ENCODE measurements at places on chromosomes 3 and 15. TPM values are rescaled to one million over a fixed set of nuclear protein-coding genes. Genes with fewer than 3 reads are reported as not detected.

GRCh38 chr3:181362378-181362777, 349.3 kb upstream of the SOX2 start:
- peak; percentile 14 for DNase-seq

Gene RTP3
- not detected for polyA plus RNA-seq

Gene LRTM1
- polyA plus RNA-seq, result not detected

DNA sequence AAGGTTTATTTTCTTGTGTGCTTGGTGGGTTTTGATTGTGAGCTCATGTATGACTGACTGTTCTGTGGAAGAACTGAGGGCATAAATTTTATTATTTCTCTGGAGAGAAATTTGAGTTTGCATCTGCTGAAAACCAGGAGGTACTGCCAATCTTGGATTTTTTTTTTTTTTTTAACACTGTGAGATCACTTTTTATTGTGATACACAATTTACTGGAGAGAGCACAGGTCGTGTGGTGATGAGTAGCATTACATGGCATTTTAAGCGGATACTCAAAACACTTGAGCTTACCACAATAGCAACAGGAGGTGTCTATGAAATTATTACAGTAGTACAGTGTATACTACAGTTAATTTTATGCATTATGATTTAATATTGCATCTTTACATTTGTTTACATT, 237.4 kb downstream of the MFSD1 start:
- DNase-seq, result no peak

GRCh38 chr3:1616744-1617143, 481.9 kb upstream of the CNTN4 start:
- DNase-seq, result no peak

DNA sequence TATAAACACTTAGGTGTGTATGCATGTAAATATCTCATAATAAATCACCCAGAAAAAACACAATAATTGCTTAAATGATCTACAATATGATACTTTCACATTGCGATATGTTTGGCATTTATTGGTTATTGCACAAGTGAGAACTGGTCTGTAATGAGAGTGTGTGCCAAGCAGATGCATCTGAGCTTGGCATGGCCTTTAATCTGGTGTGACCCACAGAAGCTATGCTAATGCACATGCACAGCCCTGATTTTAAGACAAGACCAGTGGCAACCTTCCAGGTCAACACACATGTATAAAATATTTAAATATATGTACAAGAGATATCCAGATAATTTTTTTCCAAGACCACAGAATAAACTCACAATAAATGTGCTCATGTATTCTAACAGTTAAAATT, 42.7 kb downstream of the C2CD4A start:
- DNase-seq, result no peak

Gene MYL3
- 5,594 TPM for polyA plus RNA-seq

GRCh38 chr15:50320504-50320903, 34.5 kb downstream of the GABPB1 start:
- DNase-seq, result no peak

DNA sequence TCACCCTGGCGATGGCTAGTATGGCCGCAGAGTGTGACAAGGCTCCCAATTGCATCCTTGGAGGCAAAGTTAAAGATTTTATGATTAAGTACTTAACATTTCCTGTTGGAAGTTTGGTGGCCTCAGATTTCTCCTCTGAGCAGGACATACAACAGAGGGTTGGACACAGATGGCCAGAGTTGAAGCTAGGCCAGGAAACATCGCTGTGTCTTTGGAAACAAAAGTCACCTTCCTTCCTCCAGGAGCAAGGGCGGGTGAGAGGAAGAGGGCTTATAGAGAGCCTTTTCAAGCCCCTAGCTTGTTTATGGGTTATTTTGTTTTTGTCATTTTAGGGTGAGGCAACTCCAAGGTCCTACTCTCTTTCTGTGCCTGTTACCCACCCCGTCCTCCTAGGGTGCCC, 24.2 kb downstream of the SLC6A1 start:
- DNase-seq, result no peak

Gene FAM81A
- polyA plus RNA-seq, result 4.6 TPM

Gene MASP1
- polyA plus RNA-seq, result 84.1 TPM

Gene GOLGA8G
- not detected for polyA plus RNA-seq

Gene GXYLT2
- 3.4 TPM for polyA plus RNA-seq

- no peak for DNase-seq
Measured at GRCh38 chr15:44298878-44299277, 10.4 kb downstream of the GOLM2 start.

DNA sequence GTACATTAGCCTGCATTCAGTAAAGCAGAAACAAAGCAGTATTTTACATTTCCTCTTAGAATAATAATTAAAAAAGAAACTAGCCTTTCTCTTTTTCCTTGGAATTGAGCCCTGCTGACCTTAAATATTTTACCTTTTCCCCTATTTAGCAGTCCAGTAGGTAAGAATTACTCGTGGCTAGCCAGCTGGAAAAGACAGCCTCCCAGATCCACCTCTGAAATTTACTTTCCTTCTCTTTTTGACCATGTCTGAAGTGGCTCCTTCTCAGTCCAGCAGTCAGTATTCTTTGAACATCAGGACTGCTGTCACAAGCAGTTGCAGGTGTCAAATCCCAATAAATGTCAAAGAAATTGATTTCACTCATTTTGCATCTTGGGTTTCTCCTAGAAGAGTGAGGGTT, 311.5 kb upstream of the DCBLD2 start:
- DNase-seq, result no peak

GRCh38 chr3:113262304-113262665, 50.9 kb downstream of the BOC start:
- DNase-seq, result no peak

GRCh38 chr3:64318001-64318400, 92.7 kb upstream of the PRICKLE2 start:
- no peak for DNase-seq

- DNase-seq, result no peak
Measured at GRCh38 chr3:53196575-53197407, 35.8 kb downstream of the PRKCD start.

Gene PIERCE2
- 13.1 TPM for polyA plus RNA-seq

Gene CHRNA7
- polyA plus RNA-seq, result 0.98 TPM

Gene LYSMD4
- 9.7 TPM for polyA plus RNA-seq

DNA sequence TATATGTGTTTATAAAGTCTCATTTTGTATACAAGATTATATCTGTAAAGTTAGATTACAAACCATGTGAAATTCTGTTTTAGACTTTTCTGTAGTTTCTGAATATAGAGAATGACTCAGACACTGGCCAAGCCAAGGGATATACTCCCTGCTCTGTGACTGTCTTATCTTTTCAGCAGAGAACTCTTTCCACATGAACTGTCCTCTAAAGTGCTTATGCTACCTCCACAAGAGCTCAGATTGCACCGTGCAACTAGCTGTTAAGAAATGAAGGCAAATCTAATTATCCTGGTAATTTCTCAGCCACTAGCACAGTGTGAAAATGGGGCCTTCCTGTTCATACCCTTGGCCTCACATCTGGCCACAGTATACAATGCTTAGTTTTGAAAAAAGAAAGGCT, 44.3 kb upstream of the CPNE4 start:
- no peak for DNase-seq

GRCh38 chr15:25439369-25439836, 579 bp upstream of the UBE3A start:
- DNase-seq, result no peak

DNA sequence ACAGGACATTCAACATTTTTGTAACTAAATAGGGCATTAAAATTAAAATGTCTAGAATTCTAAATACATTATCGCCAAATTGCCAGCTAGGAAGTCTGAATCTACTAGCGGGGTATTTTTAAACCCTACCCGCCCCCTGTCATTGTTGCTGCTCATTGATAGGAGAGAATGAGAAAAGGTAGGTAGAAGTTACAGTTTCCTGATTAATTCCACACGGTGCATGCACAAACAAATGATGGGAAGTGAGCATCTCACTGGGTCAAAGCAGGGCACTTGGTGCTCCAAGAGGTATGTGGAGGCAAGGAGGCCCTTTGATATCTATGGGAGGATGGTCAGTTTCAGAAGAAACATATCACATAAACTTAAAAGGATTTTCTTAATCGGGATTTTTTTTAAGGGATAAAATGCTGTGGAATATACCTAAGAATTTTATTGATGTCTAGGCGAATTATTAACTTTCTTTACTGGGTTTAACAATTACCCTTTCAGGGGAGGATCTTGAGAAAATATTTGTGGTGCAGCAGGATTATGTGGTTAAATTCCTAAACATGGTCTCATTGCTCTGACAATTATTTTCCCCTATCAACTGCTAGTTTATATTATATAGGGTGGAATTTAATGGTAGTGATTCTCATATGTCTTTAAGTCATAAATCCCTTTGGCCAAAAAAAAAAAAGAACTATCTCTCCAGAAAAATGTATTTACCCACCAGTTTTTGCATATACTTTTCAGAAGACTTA, 236.0 kb upstream of the GOLGA6L4 start:
- no peak for DNase-seq

DNA sequence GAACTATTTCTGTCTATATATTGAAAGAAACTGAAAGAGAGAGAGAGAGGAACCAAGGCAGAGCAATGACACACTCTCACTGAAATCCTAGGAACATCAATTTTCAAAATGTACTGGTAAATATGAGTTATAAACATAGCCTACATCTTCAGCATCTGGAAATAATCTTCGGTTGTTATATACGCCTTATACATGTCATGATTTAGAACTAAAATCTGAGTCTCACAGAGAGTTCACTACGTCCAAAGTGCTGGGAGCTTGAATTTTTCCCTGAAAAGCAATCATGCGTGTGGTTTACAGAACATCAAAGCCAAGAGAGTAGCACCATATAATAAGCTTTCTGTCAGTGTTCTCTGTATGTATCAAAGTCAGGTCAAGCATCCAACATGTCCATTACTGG, 420.0 kb upstream of the CBLB start:
- no peak for DNase-seq

Gene SLC22A13
- polyA plus RNA-seq, result 0.07 TPM

DNA sequence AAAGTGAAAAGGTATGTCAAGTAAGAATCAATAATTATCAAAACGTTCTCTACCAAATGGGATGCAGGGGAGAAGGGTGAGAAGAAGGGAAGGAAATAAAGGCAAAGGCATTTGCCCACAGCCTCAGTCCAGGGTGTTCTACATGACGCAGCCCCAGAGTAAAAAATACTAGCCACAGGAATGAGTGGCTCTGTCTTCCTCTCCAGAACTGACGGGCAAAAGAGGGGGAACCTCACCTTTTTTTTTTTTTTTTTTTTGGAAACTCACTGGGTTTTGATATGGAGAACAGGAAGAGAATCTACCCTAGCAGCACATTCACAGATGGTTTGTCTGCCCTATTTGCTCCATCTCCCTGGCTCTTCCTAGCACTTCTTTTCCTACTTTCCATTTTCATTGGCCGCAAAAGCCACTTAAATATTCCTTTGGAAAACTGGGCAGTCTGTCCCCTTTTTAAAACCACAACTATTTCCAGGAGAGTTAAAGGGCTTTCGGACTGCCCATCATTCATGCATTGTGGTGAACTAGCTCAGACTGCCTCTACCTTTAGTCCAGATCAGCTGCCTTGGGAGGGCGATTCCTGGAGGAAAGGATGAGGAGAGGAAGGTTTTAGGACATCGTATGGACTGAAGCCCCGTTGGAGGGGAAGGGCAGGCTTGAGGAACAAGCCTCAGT, 28.2 kb downstream of the B3GNT5 start:
- DNase-seq, result no peak

Gene GOLGA8O
- 0.42 TPM for polyA plus RNA-seq

Gene PLCB2
- 3.5 TPM for polyA plus RNA-seq

DNA sequence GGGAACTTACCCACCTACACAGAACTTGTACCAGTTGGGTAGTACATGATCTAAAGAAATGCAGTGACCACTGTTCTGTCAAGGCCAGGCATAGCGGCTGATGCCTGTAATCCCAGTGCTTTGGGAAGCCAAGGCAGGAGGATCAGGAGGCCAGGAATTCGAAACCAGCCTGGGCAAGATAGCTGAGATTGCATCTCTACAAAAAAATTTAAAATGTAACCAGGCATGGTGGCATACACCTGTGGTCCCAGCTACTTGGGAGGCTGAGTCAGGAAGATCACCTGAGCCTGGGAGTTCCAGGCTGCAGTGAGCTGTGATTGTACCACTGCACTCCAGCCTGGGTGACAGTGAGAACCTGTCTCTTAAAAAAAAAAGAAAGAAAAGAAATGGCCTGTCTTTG, 321.0 kb downstream of the FEZF2 start:
- no peak for DNase-seq

Gene LYZL4
- not detected for polyA plus RNA-seq

DNA sequence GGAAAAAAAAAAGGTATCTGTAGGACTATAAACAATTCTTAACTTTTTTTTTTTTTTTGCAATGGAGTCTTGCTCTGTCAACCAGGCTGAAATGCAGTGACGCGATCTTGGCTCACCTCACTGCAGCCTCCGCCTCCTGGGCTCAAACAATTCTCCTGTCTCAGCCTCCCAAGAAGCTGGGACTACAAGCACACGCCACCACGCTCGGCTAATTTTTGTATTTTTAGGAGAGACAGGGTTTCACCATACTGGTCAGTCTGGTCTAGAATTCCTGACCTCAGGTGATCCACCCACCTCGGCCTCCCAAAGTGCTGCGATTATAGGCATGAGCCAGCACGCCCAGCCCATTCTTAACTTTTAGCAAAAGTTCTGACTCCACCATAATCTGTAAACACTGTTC, 50.5 kb downstream of the TRPM7 start:
- no peak for DNase-seq

- no peak for DNase-seq
Measured at GRCh38 chr3:32303399-32303747, 64.9 kb downstream of the CMTM8 start.

GRCh38 chr15:41839781-41840491, 1.3 kb downstream of the PLA2G4B start:
- no peak for DNase-seq
